ENCODE measurements at places on chromosomes 2 and 18. TPM values are rescaled to one million over a fixed set of nuclear protein-coding genes. Genes with fewer than 3 reads are reported as not detected.
A peak's percentile ranks its signal among the peaks of the same experiment; 100 is the strongest.

The CD28 gene
- total RNA-seq, result 0.58 TPM

GRCh38 chr2:151771599-151772358 is 37.5 kb upstream of the NEB start:
- no peak for DNase-seq

GRCh38 chr2:15719566-15720313 is 128.1 kb downstream of the DDX1 start:
- DNase-seq, result no peak

The COL6A3 gene
- total RNA-seq, result 168 TPM

DNA sequence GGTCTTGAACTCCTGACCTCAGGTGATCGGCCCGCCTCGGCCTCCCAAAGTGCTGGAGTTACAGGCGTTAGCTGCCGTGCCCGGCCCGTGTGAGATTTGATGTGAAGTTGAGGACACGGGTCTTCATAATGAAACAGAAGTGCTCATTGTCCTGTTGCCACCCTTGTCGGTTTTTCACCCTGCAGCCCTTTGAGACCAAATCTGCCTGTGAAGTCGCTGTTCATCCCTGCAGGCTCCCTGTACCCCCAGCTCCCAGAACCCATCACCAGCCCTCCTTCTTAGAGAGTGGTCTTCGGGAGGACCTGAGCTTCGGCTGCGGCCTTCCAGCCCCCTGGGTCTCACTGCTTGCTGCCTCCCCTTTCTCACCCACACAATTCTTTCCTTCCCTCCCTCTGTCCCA is 325.2 kb downstream of the GBX2 start:
- DNase-seq, result no peak

The RNF144A gene
- 12.0 TPM for total RNA-seq

DNA sequence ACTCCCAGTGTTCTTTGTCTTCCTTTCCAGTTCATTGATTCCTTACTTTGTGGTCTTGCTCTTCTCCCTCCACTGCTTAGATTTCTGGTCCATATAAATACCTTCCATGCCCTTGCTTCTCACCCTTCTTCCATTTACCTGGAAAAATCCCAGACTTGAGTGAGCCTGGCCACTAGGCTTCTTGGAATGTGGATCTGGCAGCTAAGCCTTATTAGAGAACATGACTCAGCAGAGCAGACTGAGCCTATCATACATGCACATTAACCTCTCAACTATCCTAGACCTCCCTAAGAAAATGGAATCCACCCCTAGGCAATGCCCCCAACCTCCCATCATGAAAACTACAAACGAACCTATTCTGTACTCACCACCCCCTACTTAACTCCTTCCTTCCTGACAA is 127.7 kb downstream of the RHBDD1 start:
- DNase-seq, result peak; percentile 14

DNA sequence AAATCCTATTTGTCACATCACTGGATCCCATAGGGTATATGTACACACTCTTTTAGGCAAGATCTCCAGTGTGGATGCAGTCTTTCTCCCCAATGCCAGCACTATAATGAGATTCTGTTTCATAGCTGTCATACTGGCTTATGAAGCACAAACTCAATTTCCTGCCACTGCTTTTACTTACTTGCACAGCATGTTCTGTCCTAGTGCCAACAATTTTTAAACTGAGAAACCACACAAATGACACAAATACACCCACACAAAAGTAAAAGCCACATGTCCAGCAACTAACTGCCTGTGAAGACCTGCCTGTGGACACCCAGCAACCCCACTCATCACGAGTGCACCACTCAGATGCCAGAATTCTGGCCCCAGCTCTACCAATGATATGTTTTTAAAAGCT is 29.6 kb upstream of the RNU4ATAC start:
- DNase-seq, result no peak

DNA sequence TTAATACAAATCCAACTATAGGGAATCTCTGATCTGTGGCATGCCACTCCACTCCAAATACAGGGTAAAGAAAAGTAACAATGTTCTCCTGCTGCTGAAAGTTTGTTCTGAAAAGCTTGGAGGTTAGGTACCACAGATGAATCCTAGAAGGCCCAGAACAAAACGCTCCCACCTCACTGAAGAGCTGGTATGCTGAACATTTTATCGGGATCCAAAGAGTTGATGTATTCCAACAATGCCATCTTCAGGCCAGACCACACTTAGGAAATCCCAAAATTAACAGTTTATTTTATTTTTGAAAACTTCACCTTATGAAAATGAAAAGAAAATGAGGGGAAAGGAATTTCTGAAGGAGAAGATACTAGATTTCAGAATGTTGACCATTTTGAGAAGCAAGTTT is 145.1 kb upstream of the CDH19 start:
- DNase-seq, result no peak

- peak; percentile 7 for DNase-seq
These were observed 5.8 kb upstream of the DGUOK start for GRCh38 chr2:73920577-73921545.

GRCh38 chr2:135664623-135665068 is 77.0 kb upstream of the UBXN4 start:
- no peak for DNase-seq

The ATG9A gene
- 56.1 TPM for total RNA-seq

- DNase-seq, result no peak
These were observed 232.7 kb downstream of the MBD2 start for GRCh38 chr18:53991805-53992204.

- DNase-seq, result no peak
These were observed 105.5 kb upstream of the ACKR3 start for GRCh38 chr2:236464140-236464539.

- no peak for DNase-seq
These were observed 18.0 kb downstream of the RMC1 start for GRCh38 chr18:23521271-23521670.

The BMPR2 gene
- 67.0 TPM for total RNA-seq

DNA sequence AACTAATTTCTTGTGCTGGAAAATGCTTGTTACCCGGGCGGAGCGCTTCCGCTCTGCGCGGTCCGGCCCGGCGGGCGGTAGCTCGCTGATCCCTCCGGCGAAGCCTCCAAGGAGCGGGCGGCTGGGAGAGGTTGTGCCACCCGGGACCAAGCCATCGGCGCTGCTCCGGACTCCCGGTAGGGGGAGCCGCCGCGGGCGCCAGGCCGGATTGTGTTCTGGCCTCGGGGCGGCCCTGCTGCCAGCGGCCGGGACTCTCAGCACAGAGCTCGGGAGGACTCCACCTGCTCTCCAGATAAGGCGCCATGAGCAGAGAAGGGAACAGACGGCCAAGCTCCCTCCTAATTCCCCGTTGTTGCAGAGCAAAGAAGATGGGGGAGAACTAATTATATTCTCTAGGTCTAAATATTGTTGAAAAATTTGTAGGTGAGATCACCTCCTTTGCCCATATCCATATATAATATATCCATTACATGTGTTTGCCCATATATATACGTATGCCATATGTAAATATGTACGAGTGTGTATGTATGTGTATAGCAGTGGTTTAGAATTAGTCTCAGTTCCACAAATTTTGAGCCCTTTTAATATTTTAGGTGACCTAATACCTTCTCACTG is 13.8 kb upstream of the SATB2 start:
- DNase-seq, result peak; percentile 71

The UGT1A5 gene
- total RNA-seq, result 1.8 TPM

- no peak for DNase-seq
These were observed 267.8 kb upstream of the TRIB2 start for GRCh38 chr2:12448846-12449505.

DNA sequence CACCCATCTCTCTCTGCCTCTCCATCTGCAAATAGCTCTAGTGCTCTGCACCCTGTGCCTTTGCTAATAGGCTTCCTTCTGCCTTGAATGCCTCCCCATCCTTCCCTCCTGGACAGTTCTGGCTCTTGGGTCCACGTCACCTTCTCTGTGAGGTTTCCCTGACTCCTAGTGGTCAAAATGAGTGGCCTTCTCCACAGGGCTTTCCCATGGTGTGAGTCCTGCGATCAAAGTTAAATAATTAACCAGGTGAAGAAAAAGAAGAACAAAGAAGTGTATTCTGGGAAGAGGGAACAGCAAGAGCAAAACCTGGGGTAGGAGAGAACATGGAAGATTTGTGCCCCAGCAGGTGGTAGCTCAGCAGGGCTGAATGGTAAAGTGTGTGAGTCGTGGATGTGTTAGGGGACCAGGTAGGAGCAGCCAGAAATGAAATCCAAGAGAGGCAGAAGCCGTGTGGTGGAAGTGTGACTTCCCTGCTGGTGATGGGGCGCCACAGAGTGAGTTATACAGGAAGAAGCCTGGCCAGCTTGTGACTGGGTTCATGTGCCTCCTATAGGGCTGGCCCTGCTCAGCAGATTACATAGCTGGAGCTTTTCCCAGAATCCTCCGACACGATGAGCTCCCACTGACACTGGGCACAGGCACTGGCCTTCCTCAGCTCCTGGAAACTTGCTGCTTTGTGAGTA is 93.8 kb upstream of the LDAH start:
- no peak for DNase-seq

GRCh38 chr18:57428221-57429150 is 6.7 kb upstream of the ONECUT2 start:
- DNase-seq, result no peak

The ANKMY1 gene
- total RNA-seq, result 24.7 TPM

- no peak for DNase-seq
These were observed 448.5 kb downstream of the ZEB2 start for GRCh38 chr2:144071461-144071860.

- DNase-seq, result no peak
These were observed 23.9 kb upstream of the BOD1L2 start for GRCh38 chr18:57122936-57123510.

GRCh38 chr2:210477496-210477895 is 937 bp upstream of the LANCL1 start:
- peak; percentile 27 for DNase-seq

DNA sequence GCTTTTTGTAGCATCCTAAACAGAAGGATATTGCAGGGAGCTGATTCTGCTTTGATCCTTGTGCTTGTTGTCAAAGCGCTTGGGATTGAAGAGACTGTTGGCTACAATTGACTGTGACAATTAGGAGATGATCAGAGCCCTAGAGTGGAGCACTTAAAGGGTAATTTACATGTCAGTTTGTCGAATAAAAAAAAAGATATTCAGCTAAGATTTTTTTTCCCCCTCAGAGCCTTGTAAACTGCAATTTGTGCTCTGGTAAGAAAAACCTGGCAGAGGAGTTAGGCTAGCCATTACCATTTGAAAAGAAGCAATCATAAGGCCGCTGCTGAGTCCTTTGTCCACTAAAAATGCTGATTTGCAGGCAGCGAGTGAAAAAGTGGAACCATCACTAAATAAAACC is 47.8 kb upstream of the ZEB2 start:
- DNase-seq, result no peak

DNA sequence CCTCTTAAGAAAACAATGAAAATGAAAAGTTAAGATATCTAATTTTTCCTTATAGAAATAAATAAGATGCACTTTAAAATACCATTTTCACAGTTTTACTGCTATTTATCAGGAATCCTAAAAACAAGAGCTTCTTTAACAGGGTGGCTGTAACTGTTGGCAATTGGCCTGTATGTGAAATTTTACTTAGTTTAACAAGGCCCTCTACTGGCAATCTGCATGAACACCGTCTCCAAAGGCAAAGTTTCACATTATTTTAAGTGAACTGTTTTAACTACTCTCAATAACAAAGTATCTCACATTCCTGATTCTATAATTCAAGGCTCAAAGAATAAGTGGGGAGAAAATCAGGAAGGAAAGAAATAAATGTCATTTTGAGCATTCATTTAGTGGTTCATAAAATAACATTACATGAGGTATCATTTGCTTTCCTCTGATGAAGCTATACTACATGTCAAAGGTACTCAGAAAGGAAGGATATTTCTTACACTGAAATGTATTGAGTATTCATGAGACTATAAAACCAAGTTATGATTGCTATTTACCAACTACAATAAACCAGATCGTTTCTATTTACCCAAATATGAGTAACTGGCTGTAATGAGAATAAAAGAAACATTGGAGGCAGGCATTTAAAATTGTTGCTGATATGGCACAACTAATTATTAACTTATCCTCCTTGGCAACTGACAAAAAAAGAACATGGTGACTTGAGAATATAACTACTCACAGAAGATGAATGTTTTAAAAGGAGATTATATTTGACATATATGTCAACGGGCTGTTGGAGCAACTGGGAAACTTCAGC is 7.0 kb downstream of the NCKAP5 start:
- DNase-seq, result peak; percentile 13

GRCh38 chr18:4836141-4836540 is 360.9 kb downstream of the AKAIN1 start:
- DNase-seq, result no peak

The LCT gene
- not detected for total RNA-seq

The ALPI gene
- total RNA-seq, result not detected

The KRTCAP3 gene
- 17.5 TPM for total RNA-seq

Measured in thyroid gland (tissue), 4 donors.